ENCODE measurements at places on chromosomes 1 and 21.

GRCh38 chr21:38631676-38632075, 133.4 kb upstream of the ERG start:
- DNase-seq, result no peak

- no peak for DNase-seq
Measured at GRCh38 chr1:202158810-202159533, 1.4 kb downstream of the PTPN7 start.

DNA sequence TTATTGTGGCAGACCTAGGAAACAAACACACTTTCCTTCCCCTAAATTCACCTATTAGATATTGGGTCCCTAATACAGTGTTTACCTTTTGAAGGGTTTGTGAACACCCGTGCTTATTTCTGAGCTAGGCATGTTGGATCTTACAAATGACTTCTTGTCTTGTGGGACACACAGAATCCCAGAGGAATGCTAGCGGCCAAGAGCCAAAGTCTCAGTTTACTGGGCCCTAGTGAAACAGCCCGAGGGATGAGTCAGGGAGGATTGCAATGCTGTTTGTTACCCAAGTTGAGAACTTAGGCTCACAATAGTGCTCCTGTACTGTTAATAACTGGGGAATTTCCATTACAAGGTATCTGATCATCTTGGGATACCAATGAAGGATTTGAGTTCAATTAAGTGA, 100.1 kb upstream of the AKT3 start:
- no peak for DNase-seq

DNA sequence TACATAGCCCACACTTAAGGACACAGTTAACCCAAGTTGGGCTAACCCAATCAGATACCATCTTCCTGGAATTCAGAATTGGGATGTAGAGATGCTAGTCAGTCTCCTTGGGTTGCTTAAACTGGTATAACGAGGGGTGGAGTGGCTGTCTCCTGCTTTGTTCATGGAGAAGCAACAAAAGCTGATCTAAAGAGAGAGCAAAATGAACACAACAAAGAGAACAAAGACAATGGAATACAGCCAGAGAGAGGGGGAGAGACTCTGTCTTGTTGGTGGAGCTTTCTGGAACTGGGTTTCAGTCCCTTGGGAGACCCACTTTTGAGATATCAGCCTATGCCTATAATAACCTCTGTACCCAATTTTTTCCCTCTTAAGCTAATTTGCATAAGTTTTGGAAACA, 138.1 kb downstream of the ATG4C start:
- no peak for DNase-seq

DNA sequence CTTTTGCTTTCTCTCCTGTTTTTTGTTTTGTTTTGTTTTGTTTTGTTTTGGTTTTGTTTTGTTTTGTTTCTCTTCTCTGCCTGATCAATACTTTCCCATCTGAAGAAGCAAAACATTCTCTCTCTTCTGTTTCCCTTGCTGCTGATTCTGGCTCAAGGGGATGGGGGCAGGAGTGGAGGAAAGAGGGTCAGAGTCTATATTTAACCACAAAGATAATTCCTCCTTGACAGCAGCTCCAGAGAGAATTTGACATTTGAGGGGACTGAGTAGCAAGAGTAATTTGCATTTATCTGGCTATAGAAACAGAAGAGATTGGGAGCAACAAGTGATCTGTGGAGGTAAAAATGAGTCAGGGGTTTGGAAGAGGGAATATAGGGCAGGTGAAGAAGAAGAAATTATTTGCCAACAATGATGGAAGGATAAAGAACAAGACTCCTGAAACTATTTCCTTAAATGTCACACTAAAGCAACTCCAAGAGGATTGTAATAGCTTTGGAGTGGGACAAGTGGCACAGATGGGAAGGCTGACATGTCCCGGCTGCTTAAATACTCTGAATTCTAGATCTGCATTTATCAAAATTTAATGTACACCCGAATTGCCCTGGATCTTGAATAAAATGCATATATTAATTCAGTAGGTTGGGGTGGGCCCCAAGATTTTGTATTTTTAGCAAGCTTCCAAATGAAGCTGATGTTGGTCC, 349.3 kb upstream of the PLXNA2 start:
- no peak for DNase-seq

DNA sequence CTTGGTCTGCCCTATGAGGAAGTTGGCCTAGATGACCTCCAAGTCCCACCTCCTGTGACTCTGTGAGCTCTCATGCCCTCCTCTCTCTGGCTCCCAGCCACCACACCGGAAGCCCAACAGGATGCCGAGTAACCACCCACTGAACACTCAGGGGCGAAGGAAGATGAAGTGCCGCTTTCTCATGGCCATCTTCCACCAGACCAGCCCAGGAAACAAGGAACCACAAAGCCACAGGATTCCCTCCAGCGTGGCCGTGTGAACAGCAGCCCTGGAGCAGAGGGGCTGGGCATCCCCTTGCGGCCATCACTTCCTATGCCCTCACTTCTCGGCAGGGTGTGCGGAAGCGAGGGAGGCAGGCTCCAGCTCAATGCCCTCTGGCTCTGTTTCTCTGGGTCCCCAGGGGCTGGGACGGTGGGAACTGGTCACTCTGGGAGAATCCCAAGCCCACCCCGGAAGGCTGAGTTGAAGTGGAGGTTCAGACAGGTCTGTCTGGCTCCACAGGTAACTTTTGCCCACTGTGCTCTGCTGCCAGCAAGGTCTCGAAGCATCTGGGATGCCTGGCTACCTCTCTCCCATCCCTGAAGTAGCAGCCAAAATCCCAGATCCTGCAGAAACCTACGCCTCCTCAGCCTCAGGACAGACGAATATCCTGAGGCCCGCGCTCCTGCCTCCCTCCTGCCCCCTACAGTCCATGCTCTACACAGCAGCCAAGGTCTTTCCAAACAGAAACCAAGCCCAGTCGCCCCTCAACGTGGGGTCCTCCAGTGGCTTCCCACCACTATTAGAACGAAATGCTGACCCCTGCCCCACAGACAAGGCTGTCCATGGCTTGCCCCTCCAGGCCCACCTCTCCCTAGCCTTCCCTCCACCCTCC, 44.2 kb upstream of the ECE1 start:
- DNase-seq, result peak; percentile 38

DNA sequence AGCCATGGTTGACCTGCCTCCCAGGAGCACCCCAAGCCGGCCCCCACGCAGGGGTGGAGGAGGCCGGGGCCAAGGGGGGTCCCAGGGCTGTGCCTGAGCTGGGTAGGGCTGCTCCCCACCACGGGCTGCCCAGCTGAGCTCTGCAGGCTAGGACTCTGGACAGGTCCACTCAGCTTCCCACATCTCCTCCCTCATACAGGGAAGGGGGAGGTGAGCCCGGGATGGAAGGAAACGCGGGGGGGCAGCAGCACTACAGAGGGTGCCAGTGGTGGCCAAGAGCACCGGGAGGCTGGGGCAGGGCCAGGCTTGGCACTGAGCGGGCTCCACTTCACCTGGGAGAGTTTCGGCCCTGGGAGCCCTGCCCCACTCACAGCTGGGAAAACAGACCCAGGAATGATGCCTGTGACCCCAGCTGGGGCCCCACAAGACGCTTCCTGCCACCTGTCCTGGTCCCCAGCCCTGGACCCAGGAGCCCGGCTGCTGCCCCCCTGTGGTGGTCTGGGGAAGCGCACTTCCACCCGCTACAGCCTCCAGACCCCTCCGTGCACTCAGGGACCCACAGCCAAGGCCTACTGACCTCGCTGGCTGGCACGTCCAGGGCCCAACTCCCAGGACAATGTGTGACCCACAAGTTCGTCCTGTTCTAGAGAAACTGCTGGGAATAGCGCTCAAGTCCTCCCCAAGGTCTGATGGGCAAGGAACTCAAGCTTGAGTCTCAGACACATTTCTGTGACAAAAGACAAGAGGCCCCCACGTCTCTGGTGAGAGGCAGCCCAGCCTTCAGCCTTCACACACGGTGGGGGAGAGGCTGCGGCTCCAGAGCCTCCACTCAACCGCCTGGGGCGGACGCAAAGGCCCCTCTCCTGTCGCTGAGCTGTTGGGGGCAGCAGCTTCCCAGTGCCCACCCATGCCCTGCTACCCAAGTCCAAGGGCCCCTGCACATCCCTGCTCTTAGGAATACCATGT, 3.0 kb downstream of the AURKAIP1 start:
- DNase-seq, result peak; percentile 51
